ENCODE measurements at places on chromosomes 13 and 19. TPM values are rescaled to one million over a fixed set of nuclear protein-coding genes. Genes with fewer than 3 reads are reported as not detected.

DNA sequence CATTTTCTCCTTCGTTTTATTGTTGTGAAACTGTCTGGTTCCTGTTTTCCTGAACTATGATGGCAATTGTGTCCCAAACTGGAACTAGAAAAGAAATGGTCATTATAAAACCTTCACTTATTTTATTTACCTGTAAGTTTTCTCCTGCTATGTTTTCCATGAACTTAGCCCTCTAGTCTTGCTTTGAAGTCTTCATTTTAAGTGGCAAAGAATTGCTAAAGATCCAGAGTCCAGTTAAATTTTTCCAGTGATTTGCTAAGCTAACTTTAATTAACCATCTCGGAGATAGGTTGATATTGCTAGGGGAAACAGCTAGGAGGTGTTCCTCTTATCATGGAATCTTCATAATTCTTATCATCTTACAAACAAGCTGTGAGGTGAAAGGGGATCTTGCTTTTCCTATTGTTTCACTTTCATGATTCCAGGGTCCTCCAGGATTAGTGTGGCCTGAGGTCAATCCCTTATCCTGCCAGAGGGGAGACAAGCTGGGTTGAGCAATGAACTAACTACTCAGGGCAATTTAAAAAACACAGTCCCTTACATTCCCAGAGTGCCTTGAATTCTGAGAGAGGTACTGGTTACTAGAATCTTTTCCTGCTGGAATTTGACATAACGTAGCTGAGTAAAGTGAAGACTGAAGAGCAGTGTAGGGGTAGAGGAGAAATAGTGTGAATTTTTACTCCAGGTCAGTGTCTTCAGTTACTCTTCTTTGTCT, 112.5 kb downstream of the ESD start:
- no peak overlapping the region for H3K4me3 ChIP-seq
- DNase-seq, result no peak
- H3K36me3 ChIP-seq, result no peaks in the 10 kb centered on the region
- peaks cover 2% of the 10 kb centered on the region for H3K4me1 ChIP-seq

DNA sequence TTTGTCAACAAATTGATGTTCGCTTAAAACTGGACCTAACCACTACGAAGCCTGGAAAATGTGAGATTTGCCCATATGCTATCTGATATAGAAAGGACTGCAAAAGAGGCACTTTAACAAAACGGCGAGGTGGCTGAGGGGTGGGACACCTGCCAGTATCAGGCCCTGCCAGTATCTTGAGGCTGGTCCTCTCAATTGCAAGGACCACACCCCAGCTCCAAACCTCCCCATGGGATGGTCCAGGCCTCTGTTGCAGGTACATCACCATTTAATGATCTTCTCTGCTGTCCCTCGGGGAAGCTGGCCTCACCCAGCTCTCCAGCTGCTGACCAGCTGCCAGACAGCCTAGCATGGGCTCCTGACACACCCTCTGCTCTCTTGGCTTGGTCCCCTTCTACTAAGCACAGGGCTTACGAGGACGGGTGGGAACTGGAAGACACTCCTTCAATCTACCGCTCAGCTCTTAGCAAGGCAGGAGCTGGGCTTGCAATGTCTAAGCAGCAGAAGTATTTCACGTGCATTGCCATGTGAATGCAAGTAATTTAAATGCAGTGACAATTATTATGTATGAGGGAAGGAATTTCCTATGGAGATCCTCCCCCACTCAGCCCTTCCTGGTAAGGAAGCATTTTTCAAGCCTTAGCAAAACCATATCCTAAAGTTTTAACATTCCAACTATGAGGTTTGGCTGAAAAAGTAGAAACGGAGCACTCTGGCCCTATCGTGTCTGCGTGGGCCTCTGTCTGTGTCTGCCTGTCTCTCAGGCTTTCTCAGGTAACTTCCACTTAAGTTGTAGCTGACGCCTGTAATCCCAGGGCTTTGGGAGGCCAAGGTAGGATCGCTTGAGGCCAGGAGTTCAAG, 63.9 kb downstream of the LATS2 start:
- H3K36me3 ChIP-seq, result no peaks in the 10 kb centered on the region
- no peaks in the 10 kb centered on the region for H3K27me3 ChIP-seq
- H3K4me1 ChIP-seq, result no peaks in the 10 kb centered on the region
- H3K27ac ChIP-seq, result peak overlapping the region; percentile 71

DNA sequence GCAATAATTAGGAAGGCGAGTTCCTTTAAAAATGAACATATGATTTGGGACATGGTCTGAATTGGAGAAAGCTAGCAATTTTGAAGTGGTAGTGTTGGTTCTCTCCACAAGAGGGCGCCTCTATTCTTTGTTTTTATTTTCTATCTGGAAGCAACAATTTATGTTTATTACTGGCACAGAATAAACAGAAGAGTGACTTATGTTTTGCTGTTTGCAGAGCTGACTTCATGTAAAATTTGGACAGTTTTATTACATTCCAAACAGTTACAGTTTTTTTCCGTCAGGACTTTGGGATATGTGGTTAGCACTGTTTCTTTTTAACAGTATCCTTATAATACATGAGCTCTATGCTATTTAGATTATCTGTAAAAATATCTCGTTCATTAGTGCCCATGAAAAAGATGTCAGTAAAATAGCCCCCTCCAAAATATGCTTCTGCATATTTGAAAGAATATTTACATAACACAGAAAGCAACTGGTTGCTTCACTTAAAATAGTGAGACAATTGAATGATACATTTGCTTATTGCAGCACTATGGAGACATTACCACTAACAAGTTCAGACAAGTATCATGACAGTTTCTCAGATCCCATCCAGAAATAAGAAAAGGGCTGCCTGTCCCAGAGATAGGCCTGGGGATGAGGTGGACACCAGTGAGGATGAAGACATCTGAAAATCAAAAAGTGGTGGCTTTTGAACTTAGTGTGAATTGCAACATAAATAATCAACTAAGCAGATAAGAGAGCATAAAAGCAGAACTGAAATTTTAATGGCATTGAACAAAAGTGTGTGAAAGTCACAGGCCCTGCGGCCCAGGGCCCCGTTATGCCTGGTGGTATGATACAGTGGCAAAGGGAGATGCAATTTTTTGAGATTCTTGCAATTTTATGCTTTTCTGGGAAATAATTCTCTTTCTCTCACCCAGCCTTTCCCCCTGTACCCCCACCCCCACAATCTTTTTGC, 32.3 kb upstream of the FGF9 start:
- H3K4me1 ChIP-seq, result no peaks in the 10 kb centered on the region
- H3K4me3 ChIP-seq, result no peak overlapping the region
- H3K27ac ChIP-seq, result no peak overlapping the region
- no peaks in the 10 kb centered on the region for H3K36me3 ChIP-seq
- no peak for DNase-seq
- H3K27me3 ChIP-seq, result no peaks in the 10 kb centered on the region

Gene BTBD2
- total RNA-seq, result 62.7 TPM

Gene LSR
- total RNA-seq, result 13.1 TPM

Gene TGDS
- total RNA-seq, result 8.9 TPM

Data from aorta (tissue), 5 donors.